ENCODE measurements at places on chromosomes 12 and 14.

DNA sequence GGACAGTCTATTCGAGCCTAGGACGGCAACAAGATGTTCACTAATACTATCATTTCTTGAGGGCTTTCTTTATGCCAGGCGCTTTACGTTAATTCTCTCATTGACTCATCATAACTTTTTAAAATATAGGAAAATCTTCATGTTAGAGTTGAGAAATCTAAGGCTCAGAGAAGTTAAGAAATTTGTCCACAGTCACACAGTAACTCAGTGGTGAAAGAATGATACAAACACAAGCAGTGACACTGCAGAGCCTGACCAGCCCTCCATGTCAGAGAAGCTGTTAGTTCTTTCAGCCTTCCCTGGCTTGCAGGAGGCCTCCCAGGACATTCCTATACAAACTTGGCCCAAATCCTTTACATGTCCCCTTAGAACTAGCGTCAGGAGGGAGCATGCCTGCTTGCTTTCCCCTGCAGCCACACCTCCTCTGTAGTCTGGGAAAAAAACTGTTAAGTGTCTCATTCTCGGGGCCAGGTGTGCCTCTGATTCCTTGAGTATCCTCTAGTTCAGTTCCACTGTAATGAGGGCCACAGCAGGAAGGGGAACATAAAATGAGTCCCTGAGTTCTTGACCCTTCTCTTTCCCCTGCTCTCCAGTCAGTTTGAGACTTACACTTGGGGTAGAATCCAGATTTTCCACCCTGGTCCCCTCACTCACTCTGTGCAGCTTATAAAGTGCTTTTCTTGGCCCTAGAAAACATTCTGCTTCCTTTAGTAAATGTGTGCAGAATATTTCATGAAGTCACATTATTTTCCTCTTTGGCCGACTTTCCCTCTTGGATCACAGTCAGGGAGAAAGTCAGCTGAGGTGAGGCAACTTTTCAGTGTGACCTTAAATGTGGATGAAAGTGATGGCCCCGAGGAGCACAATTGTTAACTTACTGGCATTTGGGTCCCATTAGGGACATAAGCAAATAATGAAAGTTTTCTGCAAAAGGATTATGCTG, 152.2 kb upstream of the HIF1A start:
- DNase-seq, result no peak
- no peaks in the 10 kb centered on the region for H3K27me3 ChIP-seq

DNA sequence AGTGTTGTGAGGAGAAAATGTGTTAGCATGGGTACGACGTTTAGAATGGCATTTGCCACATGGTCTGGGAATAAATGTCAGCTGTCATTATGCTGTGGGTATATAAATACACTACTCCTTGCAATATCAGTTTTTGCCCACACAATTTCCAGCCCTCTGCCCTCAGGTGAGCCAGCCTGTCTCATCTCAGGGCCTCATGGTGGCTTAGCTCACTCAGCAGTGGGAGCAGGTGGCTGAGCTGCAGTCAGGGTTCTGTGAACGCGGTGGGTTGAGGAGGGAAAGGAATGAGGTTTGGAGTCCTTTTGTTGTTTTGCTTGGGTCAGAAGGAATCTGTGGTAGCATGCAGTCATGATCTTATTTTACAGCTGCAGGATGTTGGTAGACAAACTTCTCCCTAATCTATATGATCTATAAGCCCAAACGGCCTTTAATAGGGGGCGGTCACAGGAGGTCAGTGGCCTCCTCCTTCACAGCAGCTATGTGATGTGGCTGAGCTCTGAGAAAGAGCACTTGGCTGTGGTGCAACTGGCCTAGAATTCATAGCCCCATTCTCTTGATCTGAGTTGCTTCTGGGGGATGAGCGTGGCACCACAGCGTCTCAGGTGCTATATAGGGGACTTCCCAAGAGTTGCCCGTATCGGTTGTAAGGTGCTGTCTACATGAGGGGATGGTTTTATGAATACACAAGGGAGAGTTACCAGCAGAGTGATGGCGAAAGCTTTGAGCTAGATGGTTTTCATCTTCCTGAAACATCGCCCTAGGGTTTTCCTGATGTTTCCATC, 27.8 kb upstream of the KCNA5 start:
- no peak overlapping the region for H3K27ac ChIP-seq
- H3K4me3 ChIP-seq, result no peak overlapping the region
- peaks cover 4% of the 10 kb centered on the region for H3K4me1 ChIP-seq

GRCh38 chr12:68377881-68378280, 45.7 kb upstream of the MDM1 start:
- no peak overlapping the region for H3K27ac ChIP-seq
- H3K4me1 ChIP-seq, result peaks cover 34% of the 10 kb centered on the region
- no peak overlapping the region for H3K4me3 ChIP-seq
- DNase-seq, result no peak
- no peaks in the 10 kb centered on the region for H3K27me3 ChIP-seq

DNA sequence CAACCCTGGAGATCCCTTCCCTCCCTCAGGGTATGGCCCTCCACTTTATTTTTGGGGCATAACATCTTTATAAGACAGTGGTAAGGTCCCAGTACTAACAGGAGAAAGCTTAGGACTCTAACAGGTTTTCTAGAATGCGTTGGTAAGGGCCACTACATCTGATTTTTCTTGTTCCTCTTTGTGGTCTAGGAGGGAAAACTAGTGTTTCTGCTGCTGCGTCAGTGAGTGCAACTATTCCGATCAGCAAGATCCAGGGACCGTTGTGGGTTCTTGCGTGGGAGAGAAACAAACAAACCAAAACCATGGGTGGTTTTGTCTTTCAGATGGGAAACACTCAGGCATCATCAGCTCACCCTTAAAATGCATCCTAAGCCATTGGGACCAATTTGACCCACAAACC, 123.6 kb upstream of the SLC16A7 start:
- no peaks in the 10 kb centered on the region for H3K27me3 ChIP-seq
- H3K4me3 ChIP-seq, result no peak overlapping the region
- H3K27ac ChIP-seq, result no peak overlapping the region
- peak; percentile 3 for DNase-seq
- H3K4me1 ChIP-seq, result no peaks in the 10 kb centered on the region

DNA sequence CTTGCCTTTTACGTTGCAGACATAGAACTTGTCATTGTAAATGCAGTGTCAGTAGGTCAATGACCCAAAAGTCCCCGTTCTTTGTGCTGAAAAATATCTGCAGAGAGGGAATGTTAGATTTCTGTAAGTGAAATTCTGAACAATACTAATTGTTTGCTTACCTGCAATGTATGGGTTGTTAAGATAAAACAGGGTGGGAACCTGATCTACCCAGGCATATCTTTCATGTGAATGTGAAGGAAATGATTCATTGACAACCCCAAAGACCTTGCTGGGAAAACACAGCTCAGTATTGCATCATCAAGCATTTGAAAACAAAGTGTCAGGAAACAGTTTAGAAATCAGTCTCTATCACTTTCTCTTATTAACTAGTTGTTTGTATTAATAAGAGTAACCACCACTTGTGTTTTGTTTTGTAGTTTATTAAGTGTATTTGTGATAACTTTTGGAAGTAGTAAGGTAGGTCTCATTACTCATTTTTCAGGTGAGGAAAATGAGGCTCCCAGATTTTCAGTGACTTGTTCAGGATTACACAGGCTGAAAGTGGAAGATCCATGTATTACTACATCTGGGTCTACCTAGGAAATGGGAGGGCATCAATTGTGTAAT, 57.9 kb upstream of the SLC38A2 start:
- DNase-seq, result peak; percentile 64
- H3K27me3 ChIP-seq, result no peaks in the 10 kb centered on the region
- peaks cover 4% of the 10 kb centered on the region for H3K4me1 ChIP-seq
- H3K27ac ChIP-seq, result peak overlapping the region; percentile 44

- peaks cover 5% of the 10 kb centered on the region for H3K36me3 ChIP-seq
- no peak overlapping the region for H3K27ac ChIP-seq
- no peaks in the 10 kb centered on the region for H3K27me3 ChIP-seq
Measured at GRCh38 chr14:55000381-55000780, 26.5 kb downstream of the WDHD1 start.

- no peaks in the 10 kb centered on the region for H3K27me3 ChIP-seq
- no peak overlapping the region for H3K4me3 ChIP-seq
- H3K36me3 ChIP-seq, result no peaks in the 10 kb centered on the region
- no peak overlapping the region for H3K27ac ChIP-seq
- no peak for DNase-seq
- H3K4me1 ChIP-seq, result no peaks in the 10 kb centered on the region
Measured at GRCh38 chr12:107103097-107103496, 9.7 kb upstream of the CRY1 start.

DNA sequence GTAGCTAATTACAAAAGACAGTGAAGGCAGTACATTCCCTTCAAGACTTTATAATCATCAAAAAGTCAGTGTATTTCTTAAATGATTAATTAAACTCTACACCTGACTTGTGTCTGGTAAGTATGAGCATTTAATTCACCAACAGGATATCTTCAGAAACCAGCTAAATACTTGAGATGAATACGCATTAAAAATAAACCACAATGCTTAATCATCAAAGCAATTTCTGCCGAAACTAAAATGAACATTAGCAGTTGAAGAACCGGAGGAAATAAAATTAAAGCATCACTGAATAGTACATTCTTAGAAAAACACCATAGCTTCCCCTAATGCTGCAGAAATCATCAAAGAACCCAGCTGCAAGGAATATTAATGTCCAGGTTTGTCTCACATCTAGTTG, 32.7 kb downstream of the SLC25A21 start:
- H3K4me1 ChIP-seq, result no peaks in the 10 kb centered on the region
- H3K36me3 ChIP-seq, result no peaks in the 10 kb centered on the region
- DNase-seq, result no peak
- no peak overlapping the region for H3K4me3 ChIP-seq
- H3K27ac ChIP-seq, result no peak overlapping the region

- no peaks in the 10 kb centered on the region for H3K4me1 ChIP-seq
- H3K27ac ChIP-seq, result no peak overlapping the region
- H3K36me3 ChIP-seq, result no peaks in the 10 kb centered on the region
Measured at GRCh38 chr14:38339696-38340095, 83.8 kb upstream of the CLEC14A start.

GRCh38 chr14:92507174-92507768, 6.3 kb upstream of the RIN3 start:
- no peaks in the 10 kb centered on the region for H3K36me3 ChIP-seq
- no peaks in the 10 kb centered on the region for H3K27me3 ChIP-seq
- H3K27ac ChIP-seq, result no peak overlapping the region
- H3K4me1 ChIP-seq, result peaks cover 14% of the 10 kb centered on the region
- DNase-seq, result peak; percentile 65

DNA sequence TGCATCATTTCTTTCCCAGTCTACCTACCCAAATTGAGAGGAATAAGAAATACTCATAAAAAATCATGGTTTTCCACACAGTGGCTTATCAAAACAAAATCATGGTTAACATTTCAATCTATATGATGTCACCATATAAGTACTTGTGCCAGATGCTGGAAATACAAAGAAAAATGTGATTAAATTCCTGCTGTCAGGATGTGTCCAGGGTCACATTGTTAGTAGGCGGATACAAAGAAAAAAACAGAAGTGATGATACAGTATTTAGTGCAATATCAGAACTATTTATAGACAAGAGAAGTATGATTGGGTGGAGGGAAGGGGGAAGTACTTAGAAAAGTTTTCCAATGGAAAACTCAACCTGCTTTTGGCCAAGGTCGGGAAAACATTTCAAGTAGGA, 47.0 kb upstream of the OR6J1 start:
- H3K27ac ChIP-seq, result no peak overlapping the region
- H3K36me3 ChIP-seq, result no peaks in the 10 kb centered on the region
- no peaks in the 10 kb centered on the region for H3K4me1 ChIP-seq
- no peaks in the 10 kb centered on the region for H3K27me3 ChIP-seq
- no peak for DNase-seq

DNA sequence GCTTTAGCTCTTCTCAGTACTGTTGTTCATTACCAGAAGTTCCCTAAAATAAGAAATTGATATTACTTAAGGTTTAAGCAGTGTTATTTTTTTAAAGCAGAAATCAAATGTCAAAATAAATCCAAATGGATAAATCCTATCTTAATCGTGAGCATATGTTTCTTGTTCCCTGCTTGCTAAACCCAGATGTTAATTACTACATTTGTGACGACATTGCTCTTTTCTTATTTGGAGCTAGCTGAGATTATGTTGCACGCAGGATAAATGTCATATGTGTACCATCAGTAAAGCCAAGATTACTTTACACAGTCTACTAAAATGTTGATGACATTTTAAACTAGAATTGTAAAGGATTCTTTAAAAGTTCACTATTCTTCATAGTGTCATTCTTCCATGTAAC, 157.5 kb downstream of the PLCZ1 start:
- no peaks in the 10 kb centered on the region for H3K4me1 ChIP-seq
- H3K27me3 ChIP-seq, result no peaks in the 10 kb centered on the region
- no peak overlapping the region for H3K27ac ChIP-seq
- no peak overlapping the region for H3K4me3 ChIP-seq
- H3K36me3 ChIP-seq, result no peaks in the 10 kb centered on the region
- DNase-seq, result no peak

- no peaks in the 10 kb centered on the region for H3K4me1 ChIP-seq
- H3K27me3 ChIP-seq, result no peaks in the 10 kb centered on the region
- DNase-seq, result no peak
- no peak overlapping the region for H3K27ac ChIP-seq
- no peaks in the 10 kb centered on the region for H3K36me3 ChIP-seq
Measured at GRCh38 chr12:14695715-14696141, 671 bp downstream of the GUCY2C start.
